B cell (primary cell): ENCODE measurements at places on chromosomes 11 and 22.
A peak's percentile ranks its signal among the peaks of the same experiment; 100 is the strongest.

DNA sequence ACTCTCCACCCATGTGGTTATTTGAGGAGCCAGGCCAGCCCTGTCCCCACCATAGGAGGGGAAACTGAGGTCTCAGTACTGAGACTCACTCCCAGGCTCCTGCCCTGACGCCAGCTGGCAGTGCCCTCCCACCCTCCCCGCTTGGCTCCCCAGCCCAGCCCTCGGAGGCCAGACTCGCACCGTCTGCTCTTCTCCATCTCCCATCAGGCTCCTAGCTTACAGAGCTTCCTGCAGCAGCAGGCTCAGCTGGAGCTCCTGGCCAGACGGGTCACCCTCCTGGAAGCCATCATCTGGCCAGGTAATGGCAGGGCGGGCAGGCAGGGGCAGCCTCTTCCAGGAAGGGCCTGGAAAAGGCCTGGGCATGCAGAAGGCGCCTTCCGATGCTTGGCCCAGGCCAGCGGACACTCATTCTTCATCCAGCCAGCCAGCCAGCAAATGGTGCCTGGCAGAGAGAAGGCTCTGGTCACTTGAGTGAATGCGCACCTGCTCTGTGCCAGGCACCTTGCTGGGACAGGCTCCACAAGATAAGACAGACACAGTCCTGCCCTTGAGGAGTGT is 12.6 kb downstream of the RHBDD3 start:
- no peak for DNase-seq

- no peak for DNase-seq
Observed at GRCh38 chr11:2534134-2534956, 89.5 kb downstream of the KCNQ1 start.

- DNase-seq = no peak
Observed at GRCh38 chr11:34151166-34151565, 45.7 kb downstream of the NAT10 start.

DNA sequence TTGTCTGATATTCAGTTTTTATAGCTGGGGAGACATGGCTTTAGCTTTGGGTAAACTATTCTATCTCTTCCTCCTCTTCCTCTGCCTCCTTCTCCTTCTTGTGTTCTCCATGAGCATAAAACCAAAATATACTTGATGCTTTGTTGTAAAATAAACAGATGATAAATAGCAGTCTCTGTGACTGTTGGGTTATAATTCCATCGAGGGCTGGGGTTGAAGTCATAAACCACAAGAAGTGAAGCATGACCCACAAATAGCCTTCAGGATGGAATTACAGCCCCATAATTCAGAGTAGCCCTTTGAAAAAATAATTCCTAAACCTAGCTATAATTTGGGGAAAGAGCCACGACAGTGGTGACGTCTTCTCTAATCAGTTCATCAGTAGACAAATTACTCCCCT is 177.7 kb downstream of the SNX19 start:
- DNase-seq = no peak

GRCh38 chr22:49887702-49888101 is 30.5 kb downstream of the ALG12 start:
- DNase-seq = no peak

DNA sequence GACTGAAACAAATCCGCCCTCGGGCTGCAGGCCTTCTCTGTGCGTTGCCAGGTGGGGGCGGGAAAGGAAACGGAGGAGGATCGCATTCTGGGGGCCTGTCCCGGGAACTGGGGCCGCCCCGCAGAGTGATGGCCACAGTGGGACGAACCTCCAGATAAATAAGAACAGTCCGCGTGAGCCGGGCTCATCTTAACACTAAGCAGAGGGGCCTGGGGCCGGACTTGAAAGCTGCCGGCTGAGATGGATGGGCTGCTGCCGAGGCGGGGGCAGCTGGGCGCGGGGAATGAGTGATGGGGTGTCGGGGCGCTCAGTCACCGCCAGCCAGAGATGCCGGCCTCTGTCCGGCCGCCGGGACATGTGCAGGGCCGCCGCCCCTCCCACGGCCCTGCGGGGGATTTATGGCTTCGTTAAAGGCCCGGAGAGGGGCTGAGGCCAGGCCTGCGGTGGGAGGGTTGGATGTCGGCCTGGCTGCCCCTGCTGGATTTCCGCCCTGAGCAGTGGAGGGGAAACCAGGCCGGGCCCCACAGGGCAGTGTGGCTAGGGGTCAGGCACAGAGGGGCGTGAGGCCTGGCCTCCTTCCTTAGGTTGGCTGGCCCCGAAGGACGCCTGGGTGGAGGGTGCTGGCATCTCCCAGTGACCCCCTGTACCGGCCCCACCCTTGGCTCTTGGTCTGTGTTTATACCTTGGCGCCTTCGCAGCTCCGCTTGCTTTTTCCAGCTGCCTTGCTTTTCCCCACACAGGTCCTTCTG is 45.3 kb upstream of the CD82 start:
- DNase-seq = no peak

- DNase-seq = no peak
Observed at GRCh38 chr22:40008726-40009291, 14.1 kb downstream of the FAM83F start.

- no peak for DNase-seq
Observed at GRCh38 chr11:131204765-131205380, 165.5 kb upstream of the NTM start.

GRCh38 chr22:50027639-50028537 is 15.3 kb upstream of the IL17REL start:
- no peak for DNase-seq

DNA sequence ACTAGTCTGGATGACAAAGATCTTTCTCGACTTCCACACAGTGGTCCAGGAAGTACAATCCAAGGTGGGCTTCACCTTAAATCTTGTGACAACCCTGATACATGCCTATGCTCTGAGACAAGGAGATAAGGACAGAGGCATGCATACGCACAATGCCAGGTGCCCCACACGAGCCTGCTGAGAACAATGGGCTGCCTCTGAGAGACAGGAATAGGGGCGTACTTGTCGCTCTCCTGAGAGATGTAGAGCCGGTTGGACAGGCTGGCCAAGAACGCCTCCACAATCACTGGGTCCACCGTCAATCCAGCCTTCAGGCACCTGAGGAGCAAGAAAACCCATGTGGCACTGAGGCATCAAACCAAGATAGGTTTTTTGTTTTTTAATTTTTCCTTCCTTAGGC is 25.5 kb downstream of the SERPIND1 start:
- no peak for DNase-seq

GRCh38 chr11:35236667-35237003 is 97.7 kb downstream of the CD44 start:
- DNase-seq = no peak

- no peak for DNase-seq
Observed at GRCh38 chr11:8020244-8020597, 33.1 kb downstream of the EIF3F start.

- DNase-seq = no peak
Observed at GRCh38 chr22:20866736-20867135, 7.9 kb downstream of the SNAP29 start.

DNA sequence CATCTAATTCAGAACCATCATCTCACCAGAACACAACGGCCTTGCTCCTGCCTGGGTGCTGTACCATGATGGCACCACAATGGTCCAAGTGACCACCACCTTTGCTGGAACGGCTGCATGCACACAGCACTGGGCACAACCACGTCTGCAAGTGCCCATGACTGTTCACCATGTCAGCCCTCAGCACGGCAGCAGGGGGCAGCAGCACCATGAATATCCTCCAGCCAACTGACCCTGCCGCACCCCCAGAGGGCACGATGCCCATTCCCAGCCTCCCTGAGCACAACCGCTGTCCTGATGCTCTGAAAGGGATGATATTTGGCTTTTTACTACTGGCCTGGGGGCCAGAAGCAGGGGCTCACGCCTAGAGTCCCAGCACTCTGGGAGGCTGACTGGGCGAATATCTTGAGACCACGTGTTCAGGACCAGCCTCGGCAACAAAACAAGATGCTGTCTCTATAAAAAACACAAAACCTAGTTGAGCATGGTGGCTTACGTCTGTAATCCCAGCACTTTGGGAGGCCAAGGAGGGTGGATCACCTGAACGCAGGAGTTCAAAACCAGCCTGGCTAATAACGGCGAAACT is 25.7 kb downstream of the DRD4 start:
- DNase-seq = peak; percentile 66

DNA sequence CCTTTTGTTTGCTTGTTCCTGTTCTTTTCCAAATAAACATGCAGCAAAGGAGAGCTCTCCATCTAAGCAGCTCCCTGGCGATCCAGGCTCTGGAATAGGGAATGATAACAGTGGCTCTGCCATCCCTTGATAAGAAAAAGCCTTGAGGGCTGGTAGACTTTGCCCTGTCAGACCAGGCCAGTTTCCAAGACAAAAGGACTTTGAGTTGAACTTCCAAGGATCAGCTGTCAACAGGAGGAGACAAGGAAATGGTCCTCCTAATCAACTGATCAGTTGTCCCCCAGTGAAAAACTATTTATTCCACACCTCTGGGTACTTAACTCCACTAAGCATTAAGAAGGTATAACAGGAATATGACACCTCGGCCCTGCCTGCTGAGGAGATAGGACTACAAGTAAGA is 127.8 kb downstream of the PARVA start:
- no peak for DNase-seq

DNA sequence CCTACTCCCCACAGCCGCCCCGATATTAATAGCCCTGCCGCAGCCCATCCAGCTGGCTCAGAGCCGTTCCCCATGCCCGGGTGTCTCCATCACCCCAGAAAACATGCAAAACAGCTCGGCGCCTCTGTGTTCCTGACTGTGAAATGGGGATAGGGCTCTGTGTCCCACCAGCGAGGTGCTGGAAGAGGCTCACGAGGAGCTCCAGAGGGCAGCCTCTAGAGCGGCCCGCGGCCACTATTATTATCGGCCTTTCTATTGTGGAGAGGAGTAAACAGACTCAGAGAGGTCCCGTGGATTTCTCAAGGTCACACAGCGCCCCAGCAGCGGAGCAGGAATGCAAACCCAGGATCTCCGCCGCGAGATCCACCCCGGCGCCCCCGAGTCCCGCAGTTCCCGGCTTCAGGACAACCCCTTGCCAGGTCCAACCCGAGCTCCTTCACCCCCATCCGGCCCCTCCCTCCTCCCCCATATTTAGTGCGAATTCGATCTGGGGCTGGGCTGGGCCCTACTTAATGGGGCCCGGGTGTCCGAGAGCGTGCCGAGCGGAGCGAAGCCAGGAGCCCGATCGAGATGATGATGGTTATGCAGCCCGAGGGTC is at the start of gene ACTN3:
TSS of gene ACTN3 (plus strand) at position 536 of the 598 bp plus-strand sequence. CDS start at position 571, 35 bp downstream.
- no peak for DNase-seq

- no peak for DNase-seq
Observed at GRCh38 chr11:9774591-9775397, 110.9 kb downstream of the SWAP70 start.

GRCh38 chr11:86037743-86038142 is 31.1 kb downstream of the PICALM start:
- DNase-seq = no peak

- DNase-seq = no peak
Observed at GRCh38 chr11:121212536-121213361, 79.8 kb upstream of the SC5D start.

GRCh38 chr11:68314203-68315170 is 2.1 kb downstream of the LRP5 start:
- no peak for DNase-seq

GRCh38 chr11:40227730-40228129 is 1231.7 kb downstream of the LRRC4C start:
- no peak for DNase-seq

DNA sequence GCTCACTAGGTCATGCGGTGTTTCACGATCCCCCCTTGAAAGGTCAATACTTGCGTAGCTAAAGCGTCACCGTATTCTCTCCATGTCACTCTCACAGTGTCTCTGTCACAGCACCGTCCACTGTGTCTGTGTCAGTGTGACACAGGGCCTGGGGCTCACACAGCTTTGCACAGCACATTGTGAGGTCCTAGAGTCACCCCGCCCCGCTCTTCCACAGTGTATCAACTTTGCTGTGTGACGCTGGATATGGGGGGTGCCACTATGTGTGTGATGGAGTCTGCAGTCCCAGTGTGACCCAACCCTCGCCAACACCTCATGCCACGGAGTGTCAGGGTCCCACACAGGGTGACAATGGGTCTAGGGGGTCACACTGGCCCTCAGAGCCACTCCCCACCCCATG is 583 bp downstream of the P4HA3 start:
- peak; percentile 8 for DNase-seq

GRCh38 chr11:9004183-9004926 is 554 bp upstream of the NRIP3 start:
- DNase-seq = no peak

- DNase-seq = no peak
Observed at GRCh38 chr22:22728382-22728781, 84.0 kb downstream of the GGTLC2 start.

GRCh38 chr11:124970925-124971324 is 16.9 kb downstream of the CCDC15 start:
- DNase-seq = no peak

GRCh38 chr11:105611572-105612441 is 1.9 kb downstream of the GRIA4 start:
- DNase-seq = no peak

DNA sequence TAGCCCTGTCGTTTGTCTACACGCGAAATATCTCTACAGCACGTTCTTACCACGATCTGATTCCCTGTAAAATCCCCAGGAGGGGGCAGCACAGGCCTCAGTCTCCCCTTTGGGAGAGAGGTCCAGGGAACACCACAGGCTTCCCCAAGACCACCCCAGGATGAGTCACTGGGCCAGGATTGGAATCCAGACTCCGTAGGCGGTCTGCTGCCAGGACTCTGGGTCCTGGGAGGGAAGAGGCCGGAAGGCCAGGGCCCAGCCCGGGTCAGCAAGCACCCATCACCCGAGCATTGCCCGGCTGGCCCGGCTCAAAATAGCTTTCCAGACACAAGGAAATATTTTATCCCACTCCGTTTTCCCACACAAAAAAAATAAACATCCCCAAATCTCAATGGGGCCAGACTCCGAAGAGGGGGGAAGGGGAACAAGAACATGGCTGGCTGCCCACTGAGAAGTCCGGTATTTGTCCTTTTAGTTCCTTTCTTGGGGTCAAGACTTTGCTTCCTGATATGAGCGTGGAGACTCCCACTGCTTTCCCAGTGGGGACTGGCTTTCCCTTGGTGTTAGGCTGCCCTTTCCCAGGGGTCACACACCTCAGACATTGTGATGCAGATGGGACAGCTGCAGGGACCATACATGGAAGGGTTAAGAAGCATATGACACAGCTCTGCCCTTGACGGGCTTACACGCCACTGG is 91.3 kb downstream of the LRRC32 start:
- no peak for DNase-seq

DNA sequence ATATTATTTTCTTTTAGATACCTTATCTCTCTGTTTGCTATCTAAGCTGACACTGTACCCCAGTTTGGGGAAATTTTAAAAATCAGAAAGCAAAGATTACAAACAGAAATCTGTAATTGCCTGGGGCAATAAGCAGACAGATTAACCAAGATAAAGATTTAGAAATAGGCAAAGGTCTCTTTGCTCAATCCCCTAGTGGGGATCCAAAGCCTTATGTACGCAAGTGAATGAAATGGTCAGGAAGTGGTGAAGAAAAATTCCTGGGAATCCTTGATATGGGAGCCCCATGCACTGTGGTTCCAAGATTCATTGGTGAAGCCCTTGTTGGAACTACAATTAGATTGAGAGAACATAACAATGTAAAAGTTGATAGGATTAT is 139.5 kb upstream of the GUCY1A2 start:
- no peak for DNase-seq
